ENCODE measurements at places on chromosomes 11 and 22. TPM values are rescaled to one million over a fixed set of nuclear protein-coding genes. Genes with fewer than 3 reads are reported as not detected.

DNA sequence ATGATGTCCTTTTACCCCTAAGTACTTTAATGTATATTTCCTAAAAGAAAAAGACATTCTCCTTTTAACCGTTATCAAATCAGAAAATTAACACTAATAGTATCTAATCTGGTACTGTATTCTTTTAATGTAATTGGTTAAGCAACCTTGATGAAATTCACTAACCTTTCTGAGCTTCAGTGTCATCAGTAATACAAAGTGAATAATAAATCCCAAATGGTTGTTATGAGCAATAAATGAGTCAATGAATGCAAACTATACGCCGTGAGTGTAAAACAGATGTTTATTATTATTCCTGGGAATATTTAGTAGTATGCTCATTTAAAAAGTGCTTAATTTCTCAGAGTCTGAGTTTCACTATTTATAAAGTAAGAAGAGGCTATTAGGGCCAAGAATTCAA, 21.5 kb downstream of the UEVLD start:
- no peak for DNase-seq

KCNK4 gene
- 0.13 TPM for total RNA-seq

DAGLA gene
- 4.1 TPM for total RNA-seq

ZNF143 gene
- 24.0 TPM for total RNA-seq

OR10A2 gene
- not detected for total RNA-seq
